HT-29 (cell line): ENCODE measurements at places on chromosomes 3 and 15. TPM values are rescaled to one million over a fixed set of nuclear protein-coding genes. Genes with fewer than 3 reads are reported as not detected.

Gene ISLR2
- not detected in 2 replicates for total RNA-seq

Gene LMAN1L
- total RNA-seq: not detected in 2 replicates

Gene TMC3
- not detected in 2 replicates for total RNA-seq

Gene TRPM1
- not detected in 2 replicates for total RNA-seq

Gene ZPLD1
- not detected in 2 replicates for total RNA-seq

Gene SERINC4
- not detected in 2 replicates for total RNA-seq

Gene WDR93
- total RNA-seq: 0.08 and 0.61 TPM in 2 replicates

Gene ZMAT3
- 0.89 and 2.1 TPM in 2 replicates for total RNA-seq

Gene CCDC12
- total RNA-seq: 38.2 and 39.4 TPM in 2 replicates

Gene NAALADL2
- 4.4 and 9.4 TPM in 2 replicates for total RNA-seq

Gene ARHGAP31
- 0.03 TPM in 2 replicates for total RNA-seq

Gene CCR5
- not detected in 2 replicates for total RNA-seq

Gene CCR9
- total RNA-seq: not detected in 2 replicates

Gene TMEM212
- 0.05 TPM in 1 of 2 replicates, not detected in the other for total RNA-seq

Gene RBP2
- not detected in 2 replicates for total RNA-seq

Gene FBLN2
- 0.33 and 0.55 TPM in 2 replicates for total RNA-seq
